ENCODE measurements at places on chromosomes 1 and 21.

DNA sequence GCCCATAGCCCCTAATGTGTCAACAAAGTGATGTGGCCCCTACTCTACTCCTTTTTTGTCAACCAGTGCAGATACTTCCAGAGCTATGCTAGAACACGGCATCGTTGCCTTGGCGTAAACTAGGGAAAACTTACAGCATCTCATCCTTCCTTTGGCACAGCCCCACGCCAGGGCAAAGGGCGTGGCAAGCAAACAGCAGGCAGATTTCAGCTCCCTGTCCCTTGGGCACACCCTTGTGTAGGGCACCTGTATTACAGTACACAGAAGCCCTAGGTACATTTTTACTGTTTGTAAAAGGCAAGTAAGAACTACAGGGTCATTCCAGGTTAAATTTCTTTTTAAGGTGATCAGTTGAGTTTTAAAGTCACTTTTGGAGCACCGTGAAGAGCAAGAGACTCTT, 29.3 kb downstream of the PRDX6 start:
- no peak for DNase-seq

- peak; percentile 54 for DNase-seq
Observed at GRCh38 chr1:168603501-168604110, 27.2 kb downstream of the XCL1 start.

DNA sequence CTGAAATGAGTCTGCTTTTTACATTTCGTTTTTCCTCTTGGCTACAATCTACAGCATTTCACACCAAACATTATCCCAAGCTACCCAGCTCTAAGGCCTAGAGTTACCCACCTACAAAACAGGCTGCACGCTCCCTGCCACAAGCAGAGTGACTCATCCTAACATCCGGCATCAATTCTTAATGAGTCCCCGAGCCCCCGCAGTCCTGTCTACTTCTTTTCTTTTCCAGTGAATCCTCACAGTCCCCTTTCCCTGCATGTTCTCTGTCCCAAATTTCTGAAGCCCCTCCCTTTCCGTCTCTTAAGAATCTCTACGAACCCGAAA, 650 bp downstream of the PCNX2 start:
- DNase-seq, result peak; percentile 18

GRCh38 chr1:25197982-25198662, 34.2 kb downstream of the SYF2 start:
- no peak for DNase-seq

DNA sequence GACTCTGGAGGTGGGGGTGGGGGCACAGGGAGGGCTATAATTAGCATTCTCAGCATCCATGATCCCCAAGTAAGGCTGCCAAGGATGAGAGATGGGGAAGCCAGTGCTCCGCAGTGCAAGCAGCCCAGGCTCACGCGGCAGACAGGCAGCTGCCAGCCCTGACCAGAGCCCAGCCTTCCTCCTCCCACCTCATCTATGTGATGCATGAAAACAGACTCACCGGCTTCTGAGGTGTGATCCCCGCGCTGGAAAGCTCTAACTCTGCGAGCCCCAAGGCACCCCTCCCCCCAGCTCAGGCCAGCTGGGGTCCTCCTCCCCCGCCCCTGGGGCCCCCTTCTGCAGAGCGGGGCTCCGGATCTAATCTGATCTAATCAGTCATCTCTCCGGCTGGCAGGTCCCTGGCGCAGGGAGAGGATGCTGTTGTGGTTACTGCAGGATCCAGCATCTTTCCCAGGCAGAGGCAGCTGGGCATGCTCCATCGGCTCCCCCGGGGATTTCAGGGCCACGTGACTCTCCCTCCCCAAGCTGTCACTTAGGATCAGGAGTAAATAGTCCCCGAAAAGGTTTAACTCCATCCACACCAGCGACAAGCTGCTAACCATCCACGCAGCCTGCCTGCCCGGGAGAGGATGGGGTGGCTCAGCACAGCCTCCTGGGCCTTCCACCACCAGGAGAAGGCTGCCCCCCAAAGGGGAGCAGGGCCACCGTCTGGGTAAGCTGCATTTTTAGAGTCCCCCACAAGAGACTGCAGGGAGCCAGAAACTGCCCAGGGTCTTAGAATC, at the start of gene PLEKHA6:
Gene PLEKHA6 (minus strand): TSS at position 456 of the 782 bp plus-strand sequence. CDS start 86,202 bp downstream, outside the sequence.
- DNase-seq, result no peak

DNA sequence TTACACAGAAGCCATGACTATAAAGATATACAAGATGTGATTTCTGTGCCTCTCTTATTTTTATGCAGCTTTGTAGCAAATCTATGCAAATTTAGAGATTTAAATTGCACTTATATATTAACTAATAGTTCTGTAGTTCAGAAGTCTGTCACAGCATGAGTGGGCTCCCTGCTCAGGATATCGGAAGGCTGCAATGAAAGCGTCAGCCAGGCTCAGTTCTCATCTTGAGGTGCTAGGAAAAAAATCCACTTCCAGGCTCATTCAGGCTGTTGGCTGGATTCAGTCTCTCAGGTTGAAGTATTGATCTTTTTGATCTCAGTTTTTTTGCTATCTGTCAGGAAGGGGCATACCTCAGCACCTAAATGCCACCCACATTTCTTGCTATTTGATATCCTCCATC, 487.4 kb upstream of the DEPDC1 start:
- no peak for DNase-seq

- DNase-seq, result no peak
Observed at GRCh38 chr1:43530483-43531106, at the start of gene PTPRF. TSS of gene PTPRF (plus strand) at chr1:43530883. CDS start at chr1:43545076, 14,193 bp downstream.

DNA sequence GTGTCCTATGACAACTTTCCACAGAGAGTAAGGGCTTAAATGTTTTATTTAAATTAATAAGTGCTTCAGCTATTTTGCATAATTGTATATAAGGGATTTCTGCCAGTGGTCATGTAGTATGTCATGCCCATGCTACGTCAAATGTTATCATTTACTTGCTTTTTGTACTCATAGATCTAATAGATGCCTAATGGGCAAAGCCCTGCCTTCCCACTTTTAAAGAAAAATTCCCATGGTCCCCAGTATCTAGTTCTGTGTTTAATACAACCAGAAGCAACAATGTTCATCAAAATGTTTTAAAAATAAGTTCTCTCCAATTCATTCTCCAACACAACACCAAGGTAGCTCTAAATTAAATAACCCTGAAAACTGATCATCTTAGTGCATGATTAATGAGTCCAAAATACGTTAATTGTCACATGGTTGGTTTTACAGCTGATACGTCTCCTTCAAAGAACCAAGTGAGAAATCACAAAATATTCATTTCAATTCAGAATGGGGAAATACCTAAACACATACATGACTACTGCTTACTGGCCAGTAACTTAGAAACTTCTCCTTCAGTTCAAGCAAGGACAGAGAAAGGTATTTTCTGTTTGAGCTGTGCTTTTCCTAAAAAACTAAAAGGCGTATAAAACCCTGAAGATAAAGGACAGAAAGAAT, 49.1 kb upstream of the SDC3 start:
- no peak for DNase-seq

DNA sequence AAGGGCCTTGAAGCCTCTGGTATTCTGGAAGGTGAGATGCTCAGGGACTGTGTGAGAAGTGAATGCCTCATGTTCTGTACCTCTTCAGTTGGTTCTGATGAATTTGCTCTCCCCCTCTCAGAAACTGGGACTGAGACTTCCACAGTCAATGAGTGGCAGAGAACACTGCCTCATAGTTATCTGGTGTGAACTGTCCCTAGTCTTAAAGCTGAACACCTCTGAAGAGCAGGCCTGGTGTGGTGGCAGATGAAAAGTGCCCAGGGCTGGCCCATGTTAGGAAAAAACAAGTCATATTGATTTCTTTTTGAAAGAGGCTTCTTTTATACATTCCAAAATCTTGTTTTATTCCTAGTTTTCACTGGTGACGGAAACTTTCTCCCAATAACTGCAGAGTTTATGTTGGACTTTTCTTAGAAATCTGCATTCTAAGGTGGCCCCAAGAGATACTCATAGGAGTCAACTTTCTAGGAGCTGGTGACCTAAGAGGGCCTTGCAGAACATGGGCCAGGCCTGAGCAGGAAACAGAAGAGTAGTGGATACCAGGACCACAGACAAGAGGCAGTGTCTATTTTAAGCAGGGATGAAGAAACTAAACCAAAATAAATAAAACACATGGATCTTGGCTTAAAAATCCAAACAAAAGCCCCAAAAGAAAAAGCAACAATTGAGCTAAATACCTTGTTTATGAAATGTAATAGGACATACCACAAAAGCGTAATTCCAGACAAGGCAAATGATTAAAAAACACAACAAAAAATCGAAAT, 19.5 kb downstream of the DUSP10 start:
- DNase-seq, result no peak

Data from CD4-positive, alpha-beta T cell treated with Interferon gamma for 1 hour (primary cell).